Activated naive CD4-positive, alpha-beta T cell treated with anti-CD3 and anti-CD28 coated beads, Interleukin-2, amount 50 U/mL, for 72 hours (primary cell): ENCODE measurements at places on chromosomes 16 and 17. TPM values are rescaled to one million over a fixed set of nuclear protein-coding genes. Genes with fewer than 3 reads are reported as not detected.

SBK1 gene
- 2.0 TPM for total RNA-seq

BICDL2 gene
- total RNA-seq, result not detected

THUMPD1 gene
- total RNA-seq, result 42.5 TPM

DNA sequence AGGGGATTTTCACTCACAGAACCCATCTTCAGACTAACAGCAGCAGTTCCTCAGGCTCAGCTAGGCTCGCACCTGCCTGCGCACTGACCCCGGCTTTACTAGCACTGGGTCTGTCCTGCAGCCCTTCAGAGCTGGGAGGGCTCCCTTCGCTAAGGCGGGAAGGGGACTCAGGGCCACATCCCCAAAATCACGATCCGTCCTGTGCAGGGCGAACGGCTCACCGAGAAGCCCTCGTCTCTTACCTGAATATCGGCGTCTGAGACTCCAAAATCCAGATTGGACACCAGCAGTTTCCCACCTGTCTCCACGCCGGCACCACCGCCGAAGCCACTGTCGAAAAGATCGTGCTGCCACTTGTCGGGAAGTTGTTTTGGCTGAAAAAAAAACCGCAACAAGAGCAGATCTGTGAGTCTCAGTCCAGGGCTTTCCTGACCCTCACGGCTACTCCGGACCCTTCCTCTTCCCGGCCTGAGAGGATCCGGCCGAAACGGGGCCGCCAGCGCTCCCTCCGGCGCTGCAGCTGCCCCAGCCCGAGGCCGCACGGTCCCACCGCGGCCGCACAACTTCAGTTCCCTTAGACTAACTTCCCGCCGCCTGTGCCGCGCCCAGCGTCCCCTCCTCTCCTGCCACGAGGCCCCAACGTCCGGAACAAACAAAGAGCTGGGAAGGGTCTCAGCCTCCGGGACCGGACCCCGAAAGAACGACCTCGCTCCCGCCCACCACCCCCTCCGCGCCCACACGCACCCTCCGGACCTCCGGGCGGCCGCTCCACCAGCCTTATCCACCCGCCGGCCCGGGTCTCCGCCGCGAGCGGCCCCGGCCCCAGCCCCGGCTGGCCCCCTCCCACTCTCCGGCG, 711 bp downstream of the ALYREF start:
- no peak for DNase-seq

- no peak for DNase-seq
Observed at GRCh38 chr17:82913304-82914043, 73.7 kb upstream of the ZNF750 start.

UBN1 gene
- total RNA-seq, result 42.0 TPM

- peak; percentile 51 for DNase-seq
Observed at GRCh38 chr17:58301504-58302150, 20.9 kb upstream of the MPO start.

DNA sequence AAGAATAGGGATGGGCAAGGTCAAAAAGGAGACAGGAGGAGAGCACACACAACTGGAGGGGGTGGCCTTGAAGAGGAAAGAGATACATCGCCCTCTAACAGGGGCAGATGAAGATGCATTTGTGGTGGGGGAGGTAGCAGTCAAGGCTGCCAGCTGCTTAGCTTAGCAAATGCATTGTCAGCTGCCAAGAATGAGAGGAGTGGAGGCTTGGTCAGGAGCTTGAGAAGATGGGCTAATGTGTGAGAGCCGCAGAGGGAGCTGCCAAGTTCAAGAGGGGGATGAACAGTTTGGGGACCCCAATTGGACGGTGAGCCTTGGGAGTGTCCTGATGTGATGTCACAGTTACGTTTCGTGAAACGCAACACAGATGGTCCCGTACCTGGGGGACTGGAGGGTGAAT, 28.9 kb upstream of the GNA13 start:
- DNase-seq, result no peak

ABCA5 gene
- total RNA-seq, result 53.1 TPM

- no peak for DNase-seq
Observed at GRCh38 chr16:72109966-72110530, 16.4 kb downstream of the DHX38 start.

- DNase-seq, result peak; percentile 79
Observed at GRCh38 chr17:2259769-2260536, 43.6 kb downstream of the SMG6 start.

DNA sequence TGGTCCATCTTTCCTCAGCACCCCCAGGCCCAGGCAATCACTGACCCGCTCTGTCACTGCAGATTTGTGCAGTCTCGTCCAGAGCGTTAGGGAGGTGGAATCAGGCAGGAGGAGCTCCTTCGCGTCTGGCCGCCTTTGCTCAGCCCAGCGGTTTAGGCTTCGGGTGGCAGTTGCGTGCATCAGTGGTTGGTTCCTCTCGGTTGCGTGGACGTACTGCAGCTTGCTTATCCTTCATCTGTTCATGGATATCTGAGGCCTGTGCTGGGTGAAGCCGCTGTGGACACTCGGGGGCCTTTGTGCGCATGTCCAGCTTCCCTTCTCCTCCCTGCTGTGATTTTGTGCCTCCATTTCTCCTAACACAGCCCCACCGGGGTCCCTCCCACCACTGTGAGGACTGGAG, 4.7 kb upstream of the P2RX1 start:
- DNase-seq, result no peak

SCGB1C2 gene
- not detected for total RNA-seq

NLRC5 gene
- total RNA-seq, result 231 TPM

SERPINF2 gene
- total RNA-seq, result 0.36 TPM

DNA sequence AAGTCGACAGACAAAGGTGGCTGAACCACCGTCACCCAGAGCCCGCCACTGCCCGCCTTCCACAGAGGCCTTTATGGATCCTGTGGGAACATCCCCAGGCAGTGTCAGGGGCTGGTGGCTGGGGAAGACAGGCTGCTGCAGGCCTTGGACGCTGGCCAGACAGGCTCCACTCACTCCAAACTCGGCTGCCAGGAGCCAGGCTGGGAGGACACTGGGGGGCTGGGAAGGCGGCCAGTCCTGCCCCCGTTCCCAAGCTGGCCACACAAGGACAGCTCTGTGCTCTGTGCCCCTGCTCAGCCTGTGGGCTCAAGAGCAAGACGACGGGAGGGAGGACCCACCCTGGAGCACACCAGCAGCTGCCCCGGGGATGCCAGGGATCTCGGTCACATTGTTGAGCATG, 7.6 kb upstream of the LCAT start:
- no peak for DNase-seq

DNA sequence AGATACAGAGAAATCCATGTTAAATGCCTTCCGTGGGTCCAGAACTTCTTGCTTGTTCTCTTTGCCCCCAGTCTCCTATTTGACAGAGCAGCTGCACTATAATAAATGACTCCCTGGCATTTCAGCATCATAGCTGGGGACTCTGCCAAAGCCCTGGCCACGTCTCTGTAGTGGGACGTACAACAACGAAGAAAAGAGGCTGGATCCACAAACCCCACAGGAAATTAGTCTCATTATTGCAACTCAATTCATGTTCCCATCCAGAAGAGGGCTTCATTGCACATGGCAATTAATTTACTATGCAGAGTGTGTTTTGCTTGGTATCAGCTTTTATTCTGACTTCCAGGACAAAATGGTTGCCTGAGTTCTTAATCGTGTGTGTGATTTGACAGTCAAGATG, 121.3 kb downstream of the CDH13 start:
- DNase-seq, result no peak

ITGAX gene
- total RNA-seq, result 19.1 TPM

GRCh38 chr16:72179204-72179970, 7.4 kb upstream of the PMFBP1 start:
- no peak for DNase-seq

GRCh38 chr17:63249256-63250004, 196.7 kb downstream of the CYB561 start:
- no peak for DNase-seq

DNA sequence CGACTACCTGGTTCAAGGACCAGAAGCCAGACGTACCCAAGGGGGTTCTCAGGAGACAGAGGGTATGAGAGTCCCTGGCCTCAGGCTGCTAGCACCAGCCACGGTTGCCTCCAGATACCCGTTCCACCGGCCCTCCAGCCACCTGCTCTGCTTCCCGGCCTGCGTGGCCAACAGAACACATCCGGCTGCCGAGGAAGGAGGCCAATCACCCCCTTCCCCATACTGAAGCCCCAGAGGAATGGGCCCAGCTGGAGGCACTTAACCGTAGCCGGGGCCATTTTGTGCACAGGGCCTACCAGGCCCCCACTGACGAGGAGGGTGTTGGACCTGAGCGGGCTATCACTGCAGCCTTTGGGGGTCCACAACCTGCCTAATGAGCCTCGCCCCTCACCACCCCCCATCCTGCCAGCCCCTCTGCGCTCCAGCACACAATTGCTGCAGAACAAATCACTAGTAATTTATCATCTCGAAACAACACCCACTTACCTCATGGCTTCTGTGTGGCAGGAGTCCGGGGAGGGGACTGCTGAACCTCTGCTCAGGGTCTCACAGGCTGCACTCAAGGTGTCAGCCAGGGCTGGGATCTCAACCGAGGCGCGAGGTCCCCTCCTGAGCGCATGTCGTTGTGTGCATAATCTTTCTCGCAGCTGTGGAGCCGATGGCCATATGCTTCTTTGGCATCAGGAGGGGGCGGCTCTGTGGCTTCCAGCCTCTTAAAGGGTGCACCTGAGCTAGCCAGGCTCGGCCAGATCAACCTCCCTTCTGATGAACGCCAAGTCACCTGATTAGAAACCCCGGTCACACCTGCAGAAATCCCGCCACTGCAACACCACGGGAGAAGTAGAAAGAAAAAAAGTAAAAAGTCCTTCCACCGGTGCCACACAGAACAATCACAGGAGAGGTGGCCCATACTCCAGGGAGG, 10.1 kb upstream of the KREMEN2 start:
- DNase-seq, result no peak

GLTPD2 gene
- not detected for total RNA-seq

DNA sequence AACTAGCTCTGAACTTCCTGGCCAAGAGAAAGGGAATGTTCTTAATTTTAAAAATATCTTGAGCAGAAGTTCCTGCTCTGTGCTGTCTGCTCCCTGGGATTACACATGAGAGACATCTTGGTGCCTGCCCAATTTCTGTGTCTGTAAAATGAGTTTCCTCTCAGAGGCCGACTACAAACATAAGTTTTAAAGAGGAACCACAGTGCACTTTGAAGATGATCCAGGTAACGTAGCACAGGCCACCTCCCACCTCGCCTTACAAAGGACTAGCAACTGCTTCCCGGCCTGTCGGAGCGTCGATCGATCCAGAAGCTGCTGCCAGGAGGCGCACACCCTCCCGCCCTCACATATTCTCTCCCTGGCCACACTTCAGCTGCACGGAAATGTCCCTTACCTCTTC, 55.0 kb upstream of the ATP2A3 start:
- DNase-seq, result no peak

DNA sequence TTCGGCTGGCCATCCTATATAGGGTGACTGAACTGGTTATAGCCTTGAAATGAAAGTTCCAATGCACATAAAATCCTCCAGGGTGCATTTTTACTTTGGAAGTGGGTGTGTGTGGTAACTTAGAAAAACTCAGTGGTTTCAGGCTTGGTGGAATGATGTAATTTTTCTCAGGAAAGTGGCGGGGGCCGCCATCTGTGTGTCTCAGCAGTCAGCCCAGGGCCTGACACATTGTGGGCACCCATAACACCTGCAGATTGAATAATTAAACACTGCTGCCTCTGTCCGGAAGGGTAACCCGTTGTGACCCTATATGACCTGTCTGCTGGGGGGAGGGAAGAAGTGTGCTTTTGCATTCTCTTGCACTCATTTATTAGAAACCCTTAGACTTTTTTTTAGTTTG, 2.2 kb upstream of the PDP2 start:
- DNase-seq, result peak; percentile 74

DNA sequence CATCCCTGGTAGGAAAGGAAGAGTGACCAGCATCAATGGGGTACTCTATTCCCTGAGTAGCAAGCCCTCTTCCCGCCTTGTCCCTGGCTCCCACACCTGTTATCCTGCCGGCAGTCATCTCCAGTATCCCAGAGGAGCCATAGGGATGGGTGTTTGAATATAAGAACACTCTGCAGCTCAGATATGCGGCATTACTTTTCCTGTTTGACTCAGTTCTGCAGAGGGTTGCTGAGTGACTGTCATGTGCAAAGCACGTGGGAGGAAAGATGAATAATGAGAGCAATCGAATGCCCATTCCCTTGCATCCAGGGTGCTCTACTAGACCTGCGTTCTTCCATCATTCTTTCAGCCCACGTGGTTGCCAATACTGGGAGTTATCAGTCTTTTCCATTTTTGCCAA, 115.1 kb downstream of the PRKCB start:
- no peak for DNase-seq

DNA sequence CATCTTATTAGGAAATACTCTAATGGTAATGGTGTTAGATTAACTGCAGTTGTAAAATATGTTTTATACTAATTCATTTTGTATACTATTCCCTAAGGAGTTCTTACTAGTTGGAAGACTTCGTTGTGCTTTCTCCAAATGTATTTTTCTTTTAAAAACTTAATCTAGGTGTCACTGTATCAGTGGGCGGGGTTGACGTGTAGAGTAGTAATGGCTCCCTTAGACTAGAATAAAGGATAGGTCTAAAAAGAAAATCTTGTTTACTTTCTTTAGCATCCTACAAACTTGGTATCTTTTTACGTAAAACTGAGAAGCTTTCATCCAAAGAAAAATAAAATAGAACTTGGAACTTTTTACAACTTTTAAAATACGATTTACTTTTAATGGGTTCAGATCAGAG, 55.0 kb upstream of the MRC2 start:
- no peak for DNase-seq

AGRP gene
- total RNA-seq, result not detected

DNA sequence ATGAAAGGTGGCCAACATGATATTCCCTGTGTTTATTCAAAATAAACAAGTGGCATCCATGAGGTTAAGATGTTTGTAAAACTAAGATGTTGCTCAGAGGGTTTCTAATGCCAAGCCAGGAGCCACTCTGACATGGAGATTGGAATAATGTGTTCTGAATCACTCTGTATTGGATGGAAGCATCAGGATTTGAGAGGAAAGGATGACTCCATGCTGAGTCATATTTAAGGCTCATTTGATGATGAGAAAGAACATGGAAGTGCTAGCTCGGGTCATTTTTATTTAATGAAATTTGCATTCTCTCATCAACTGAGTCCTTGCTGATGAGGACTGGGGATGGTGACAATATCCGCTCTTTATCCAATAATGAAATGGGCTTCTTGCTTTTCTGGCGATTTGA, 6.2 kb downstream of the VAT1L start:
- DNase-seq, result no peak

P2RX5 gene
- total RNA-seq, result 82.9 TPM

GRCh38 chr16:73092236-73092781, 44.4 kb upstream of the ZFHX3 start:
- no peak for DNase-seq
